T-helper 1 cell (primary cell): ENCODE measurements at places on chromosomes 6 and 20.

GRCh38 chr6:148157841-148158240 lies 184.8 kb upstream of the SASH1 start:
- no peak for DNase-seq

GRCh38 chr6:24060982-24061754 lies 64.8 kb upstream of the NRSN1 start:
- no peak for DNase-seq

GRCh38 chr20:14691994-14692393 lies 354.6 kb upstream of the FLRT3 start:
- DNase-seq, result no peak

DNA sequence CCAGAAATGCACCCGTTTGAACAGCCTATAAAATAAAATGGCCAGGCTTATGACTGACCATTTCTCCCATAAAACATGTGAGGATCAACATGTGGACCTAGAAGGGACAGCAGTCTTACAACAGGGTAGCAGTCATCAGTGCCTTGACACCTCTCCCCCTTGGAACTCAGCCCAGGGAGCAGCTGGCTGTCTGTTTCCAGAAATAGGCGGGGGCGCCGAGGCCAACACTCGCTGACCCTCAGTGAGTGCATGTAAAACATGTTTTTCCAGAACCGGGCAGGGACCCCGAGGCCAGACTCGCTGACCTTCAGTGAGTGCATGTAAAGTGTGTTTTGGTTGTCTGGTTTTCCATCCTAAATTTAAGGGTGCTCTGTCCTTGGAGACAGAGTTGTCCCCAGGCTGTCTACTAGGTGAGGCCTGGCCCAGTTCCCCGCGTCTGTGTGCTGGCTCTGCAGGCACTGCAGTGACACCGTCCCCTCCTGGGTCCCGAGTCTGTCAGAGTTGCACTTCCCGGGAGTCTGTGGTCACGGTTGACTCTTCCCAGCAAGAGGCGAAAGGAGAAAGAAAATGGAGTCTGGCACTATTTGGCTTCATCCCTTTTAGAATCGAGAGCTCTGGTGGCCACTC lies 19.8 kb upstream of the ADRM1 start:
- DNase-seq, result no peak

- no peak for DNase-seq
These were observed 99.3 kb downstream of the PAX1 start for GRCh38 chr20:21804802-21805201.

DNA sequence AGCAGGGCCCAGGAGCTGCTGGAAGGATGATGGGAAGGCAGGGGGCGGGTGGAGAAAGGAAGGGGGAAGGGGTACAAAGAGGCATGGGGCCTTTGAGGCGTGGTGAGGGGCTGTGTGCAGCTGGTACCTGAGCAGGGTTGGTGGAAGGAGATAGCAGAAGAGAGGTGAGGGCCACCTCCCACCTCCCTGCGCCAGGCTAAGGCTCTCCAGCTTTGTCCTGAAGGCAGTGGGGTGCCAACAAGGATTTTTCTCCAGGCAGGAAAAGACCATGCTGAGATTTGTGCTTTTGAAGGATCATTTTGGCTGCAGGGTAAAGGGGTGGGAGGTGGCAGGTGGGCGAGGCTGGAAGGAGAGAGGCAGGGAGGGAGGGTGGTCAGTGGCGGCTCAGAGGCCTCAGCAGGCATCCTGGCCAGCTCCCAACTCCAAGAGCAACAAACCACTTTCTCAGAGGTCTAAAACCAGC lies 40.8 kb downstream of the NOL4L start:
- no peak for DNase-seq

DNA sequence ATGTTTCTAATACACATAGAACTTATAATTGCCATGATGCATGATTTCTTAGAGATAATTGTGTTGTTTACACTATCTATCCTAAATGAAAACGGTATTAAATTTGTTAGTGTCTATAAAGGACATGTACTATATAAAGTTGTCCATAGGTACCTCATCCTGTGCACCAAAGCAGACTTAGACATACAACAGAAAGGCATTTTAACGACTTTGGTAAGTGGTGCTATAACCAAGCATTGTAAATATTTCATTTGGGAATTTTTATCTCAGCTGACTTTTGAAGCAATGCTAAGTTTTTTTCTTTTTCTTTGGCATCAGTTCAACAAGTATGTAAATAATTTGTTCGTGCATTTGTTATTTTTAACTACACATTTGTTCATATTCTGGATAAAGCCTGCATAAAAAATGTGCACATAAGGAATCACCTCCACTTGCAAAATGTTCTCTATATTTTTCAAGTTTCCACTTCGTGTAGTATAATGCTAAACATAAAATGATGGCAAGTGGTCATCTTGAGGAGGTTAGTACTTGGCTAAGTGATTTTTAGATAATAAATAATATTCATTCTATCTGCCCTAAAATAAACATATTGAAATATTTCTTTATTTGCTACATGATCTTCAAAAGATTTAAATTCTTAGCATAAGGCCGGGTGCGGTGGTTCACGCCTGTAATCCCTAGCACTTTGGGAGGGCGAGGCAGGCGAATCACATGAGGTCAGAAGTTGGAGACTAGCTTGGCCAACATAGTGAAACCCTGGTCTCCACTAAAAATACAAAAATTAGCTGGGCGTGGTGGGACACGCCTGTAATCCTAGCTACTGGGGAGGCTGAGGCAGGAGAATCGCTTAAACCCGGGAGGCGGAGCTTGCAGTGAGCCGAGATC lies 6.3 kb upstream of the GJA1 start:
- no peak for DNase-seq

- no peak for DNase-seq
These were observed 335.1 kb downstream of the HDGFL1 start for GRCh38 chr6:22904431-22904830.

DNA sequence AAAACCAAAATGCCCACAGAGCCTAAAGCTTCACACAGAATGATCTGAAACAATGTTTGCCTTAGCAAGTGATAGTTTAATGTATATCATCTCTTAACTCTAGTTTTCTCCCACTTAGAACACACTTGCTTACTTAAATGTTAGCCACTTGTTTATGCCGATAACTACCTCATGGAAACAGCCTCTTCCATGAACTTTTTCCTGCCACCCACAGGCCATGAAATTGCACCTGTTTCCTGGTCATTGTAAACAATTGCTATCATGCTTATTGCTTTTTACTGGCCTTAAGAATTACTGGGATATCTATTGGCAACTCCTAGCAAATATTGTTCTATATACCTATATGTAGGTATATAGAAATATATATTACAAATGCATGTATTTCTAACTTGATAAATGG lies 231.1 kb downstream of the HDGFL1 start:
- no peak for DNase-seq

GRCh38 chr20:22385602-22386305 lies 198.6 kb downstream of the FOXA2 start:
- no peak for DNase-seq

DNA sequence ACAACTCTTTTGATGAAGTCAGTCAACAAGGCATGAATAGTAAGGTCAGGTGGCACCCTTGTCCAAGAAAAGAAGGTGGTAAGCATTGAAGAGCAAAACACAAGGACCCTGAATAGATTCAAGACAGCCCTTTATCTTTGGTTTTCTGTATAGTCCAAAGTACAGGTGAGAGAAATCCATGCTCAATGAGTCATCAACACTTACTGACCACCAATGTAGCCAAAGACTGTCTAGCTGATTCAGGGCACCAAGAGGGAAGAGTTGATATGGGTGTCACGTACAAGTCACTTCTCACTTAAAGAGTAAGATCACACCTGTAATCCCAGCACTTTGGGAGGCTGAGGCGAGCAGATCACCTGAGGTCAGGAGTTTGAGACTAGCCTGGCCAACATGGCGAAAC lies 528.3 kb downstream of the CD83 start:
- no peak for DNase-seq

DNA sequence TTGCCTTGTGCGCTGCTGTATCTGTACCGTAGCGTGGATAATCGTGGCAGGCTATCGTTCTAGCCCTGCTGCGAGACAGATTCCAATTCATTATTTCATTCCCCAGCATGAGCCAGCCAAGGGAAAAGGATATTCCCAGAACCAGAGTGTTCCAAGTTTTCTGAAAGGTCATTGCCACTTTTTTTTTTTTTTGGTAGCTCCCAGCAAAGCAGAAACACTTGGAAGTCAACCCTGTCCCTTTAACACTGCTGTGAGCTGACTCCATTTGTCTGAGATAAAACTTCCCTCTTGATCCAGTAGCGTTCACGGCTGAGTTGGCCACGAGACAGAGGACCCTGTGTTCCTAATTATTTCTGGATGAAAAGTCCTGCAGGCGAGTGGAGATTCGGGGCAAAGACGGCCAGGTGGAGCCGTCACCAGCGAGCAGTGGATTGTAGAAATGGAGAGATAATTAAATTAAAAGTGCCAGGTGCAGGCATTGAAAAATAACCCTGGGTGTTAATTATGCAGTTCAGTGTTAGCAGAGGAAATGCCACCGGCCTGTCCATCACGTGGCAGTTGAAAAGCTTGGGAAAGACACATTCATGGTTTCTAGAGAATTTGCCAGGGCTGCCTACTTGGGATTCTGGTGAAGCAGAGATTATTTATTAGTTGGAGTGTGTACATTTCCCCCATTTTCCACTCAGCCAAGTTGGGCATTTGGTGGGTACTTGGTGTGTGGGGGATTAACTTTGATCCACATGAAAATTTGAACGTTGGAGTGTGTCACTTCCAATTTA lies 164.2 kb downstream of the SLC24A3 start:
- DNase-seq, result no peak

DNA sequence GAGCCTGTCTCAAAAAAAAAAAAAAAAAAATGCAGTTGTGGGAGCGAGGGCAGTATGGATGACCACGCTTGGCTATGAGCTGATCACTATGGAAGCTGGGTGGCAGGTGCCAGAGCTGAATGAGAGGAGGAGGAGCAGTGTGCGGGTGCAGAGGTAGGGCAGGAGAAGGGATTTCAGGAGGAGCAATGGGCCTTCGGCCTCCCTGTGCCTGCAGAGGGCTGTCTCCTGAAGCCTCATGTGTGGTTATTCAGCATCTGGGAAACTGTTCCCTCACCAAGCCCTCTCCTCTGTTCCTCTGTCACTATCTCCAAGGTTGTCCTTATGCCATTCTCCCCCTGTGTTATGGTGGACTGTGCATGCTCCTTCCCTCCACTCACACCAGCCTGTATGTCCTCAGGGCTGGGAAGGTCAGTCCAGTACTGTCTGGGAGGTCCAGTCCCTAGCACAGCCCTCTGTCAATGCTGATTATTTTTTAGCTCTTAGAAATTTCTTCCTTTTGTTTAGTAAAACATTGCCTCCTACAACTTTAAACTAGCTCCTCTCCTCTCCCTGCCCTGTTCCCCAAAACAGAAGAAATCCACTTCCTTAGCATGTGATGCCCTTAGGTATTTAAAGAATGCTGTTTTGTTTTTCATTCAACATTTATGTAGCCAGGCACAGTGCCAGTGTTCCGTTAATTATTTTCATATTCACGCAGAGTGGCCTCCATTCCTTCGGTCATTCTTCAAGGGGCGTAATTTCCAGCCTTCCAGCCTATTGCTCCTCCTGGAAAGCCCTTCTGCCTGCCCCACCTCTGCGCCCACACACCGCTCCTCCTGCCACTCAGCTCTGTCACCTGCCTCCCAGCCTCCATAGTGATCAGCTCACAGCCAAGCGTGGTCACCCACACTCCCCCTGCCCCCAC lies 48.9 kb downstream of the CNBD2 start:
- no peak for DNase-seq
